Naive thymus-derived CD4-positive, alpha-beta T cell (primary cell): ENCODE measurements at places on chromosomes 1 and 21. TPM values are rescaled to one million over a fixed set of nuclear protein-coding genes. Genes with fewer than 3 reads are reported as not detected.
A peak's percentile ranks its signal among the peaks of the same experiment; 100 is the strongest.

Gene TMEM79
- total RNA-seq, result 7.0 TPM

Gene RHBDL2
- total RNA-seq, result not detected

Gene SLC35F3
- 0.11 TPM for total RNA-seq

Gene CALML6
- not detected in 2 replicates for total RNA-seq

Gene ARTN
- 0.66 TPM for total RNA-seq

Gene SASS6
- 5.7 TPM for total RNA-seq

Gene PLPPR5
- total RNA-seq, result not detected

DNA sequence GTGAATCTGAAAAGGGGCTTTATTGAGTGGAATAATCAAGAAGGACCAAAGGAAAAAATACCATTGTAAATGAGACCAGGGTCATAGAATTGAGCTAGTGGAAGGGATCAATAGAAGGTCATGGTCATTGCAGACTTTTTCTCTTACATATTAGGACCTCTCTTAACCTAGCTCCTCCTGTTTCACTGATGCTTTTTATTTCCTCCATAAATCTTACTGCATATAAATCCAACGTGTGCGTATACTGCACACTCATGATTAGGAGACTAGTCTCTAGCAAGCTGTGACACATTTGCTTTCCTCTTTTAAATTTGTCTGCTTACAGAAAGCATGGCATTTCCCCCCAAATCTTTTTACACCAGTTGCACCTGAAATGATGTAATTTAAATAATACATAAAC lies 179.6 kb upstream of the B3GALT2 start:
- H3K4me3 ChIP-seq, result no peak overlapping the region
- no peaks in the 10 kb centered on the region for H3K27me3 ChIP-seq
- H3K36me3 ChIP-seq, result no peaks in the 10 kb centered on the region
- no peak for DNase-seq

DNA sequence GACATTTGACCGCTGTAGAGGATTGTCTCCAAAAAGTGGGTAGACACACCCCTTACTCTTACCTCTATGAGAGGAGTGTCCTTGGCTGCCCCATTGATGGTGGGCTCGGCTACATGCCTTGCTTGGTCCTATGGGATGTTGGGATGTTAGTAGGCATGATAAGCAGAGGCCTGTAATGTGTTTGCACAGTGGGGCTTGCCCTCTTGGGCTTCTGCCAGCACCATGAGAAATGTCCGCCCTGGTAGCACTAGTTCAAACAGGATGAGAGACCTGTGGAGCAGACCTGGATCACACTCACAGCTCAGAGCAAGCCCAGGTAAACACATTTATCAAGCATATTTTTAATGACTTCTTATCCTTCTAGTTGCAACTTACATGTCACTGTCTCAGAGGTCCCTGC lies 54.2 kb downstream of the SH3GLB1 start:
- no peaks in the 10 kb centered on the region for H3K27me3 ChIP-seq
- DNase-seq, result no peak
- no peaks in the 10 kb centered on the region for H3K36me3 ChIP-seq
- no peaks in the 10 kb centered on the region for H3K4me1 ChIP-seq
- no peak overlapping the region for H3K4me3 ChIP-seq

DNA sequence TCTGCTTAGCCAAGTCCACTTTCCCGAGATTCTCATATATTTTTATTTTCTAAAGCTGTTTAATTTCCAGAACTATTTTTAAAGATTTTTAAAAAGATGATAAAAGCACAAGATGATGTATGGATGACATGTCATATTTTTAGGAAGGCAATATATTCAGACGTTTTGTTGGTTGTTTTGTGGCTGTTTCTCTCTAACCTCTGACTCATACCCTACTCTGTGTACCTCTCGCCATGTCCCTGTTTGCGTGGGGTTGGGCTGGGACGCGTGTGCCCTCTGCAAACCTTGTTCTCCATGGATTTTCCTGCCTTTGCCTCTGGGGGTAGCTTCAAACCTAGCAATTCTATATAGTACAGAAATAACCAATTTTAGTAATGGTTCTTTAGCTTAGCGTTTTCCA lies 132.0 kb downstream of the GALNT2 start:
- no peak for DNase-seq
- H3K27ac ChIP-seq, result no peak overlapping the region
- H3K4me3 ChIP-seq, result no peak overlapping the region

- no peaks in the 10 kb centered on the region for H3K4me1 ChIP-seq
- H3K27ac ChIP-seq, result no peak overlapping the region
- no peaks in the 10 kb centered on the region for H3K27me3 ChIP-seq
Measured at GRCh38 chr1:224724566-224724965, 108.4 kb downstream of the CNIH3 start.

- H3K27me3 ChIP-seq, result no peaks in the 10 kb centered on the region
- H3K27ac ChIP-seq, result no peak overlapping the region
- DNase-seq, result no peak
Measured at GRCh38 chr1:4422504-4423289, 231.7 kb upstream of the AJAP1 start.

- H3K36me3 ChIP-seq, result peaks cover 20% of the 10 kb centered on the region
- no peaks in the 10 kb centered on the region for H3K27me3 ChIP-seq
- H3K27ac ChIP-seq, result no peak overlapping the region
- peaks cover 43% of the 10 kb centered on the region for H3K4me1 ChIP-seq
- H3K4me3 ChIP-seq, result no peak overlapping the region
Measured at GRCh38 chr1:207818971-207819451, 67.2 kb downstream of the CD46 start.

DNA sequence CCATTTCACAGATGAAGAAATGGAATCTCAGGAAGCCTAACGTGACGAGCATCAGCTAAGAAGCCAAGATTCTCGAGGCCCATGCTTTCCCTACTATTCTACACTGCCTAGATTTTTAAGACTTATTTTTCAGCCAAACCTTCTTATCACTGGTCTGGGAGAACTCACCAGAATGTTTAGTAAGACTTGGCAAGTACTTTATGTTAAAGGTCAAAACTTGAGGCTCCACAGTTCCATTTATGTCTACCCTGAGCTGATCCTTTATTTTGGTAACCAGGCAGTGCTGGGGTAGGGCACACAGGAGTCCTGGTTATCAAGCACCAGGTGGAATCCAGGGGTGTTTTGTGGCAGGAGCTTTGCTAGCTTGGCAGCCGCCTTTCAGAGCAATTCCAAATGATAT lies 16.8 kb downstream of the PLXNA2 start:
- no peaks in the 10 kb centered on the region for H3K36me3 ChIP-seq
- H3K27me3 ChIP-seq, result no peaks in the 10 kb centered on the region
- no peak for DNase-seq

GRCh38 chr21:42595283-42596187 lies 57.9 kb upstream of the PDE9A start:
- H3K4me1 ChIP-seq, result no peaks in the 10 kb centered on the region
- H3K27me3 ChIP-seq, result no peaks in the 10 kb centered on the region
- no peak overlapping the region for H3K27ac ChIP-seq
- no peaks in the 10 kb centered on the region for H3K36me3 ChIP-seq
- no peak overlapping the region for H3K4me3 ChIP-seq

DNA sequence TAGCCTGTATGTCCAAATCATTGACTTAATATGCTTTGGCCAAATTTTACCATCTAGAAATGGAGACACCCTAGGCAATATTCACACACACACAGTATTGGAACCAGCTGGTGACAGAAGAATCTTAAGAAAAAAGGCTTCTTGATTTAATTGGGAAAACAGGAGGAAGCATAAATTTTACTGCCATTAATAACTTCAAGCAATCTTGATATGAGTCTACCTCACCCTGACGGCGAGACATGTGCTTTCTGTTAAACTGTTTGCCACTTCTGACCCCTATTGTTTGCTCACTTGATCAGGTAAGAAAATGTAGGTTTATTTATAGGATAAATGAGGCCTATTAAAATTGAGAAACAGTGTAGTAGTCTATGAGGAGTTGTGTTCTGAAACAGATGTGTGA lies 73.2 kb downstream of the KIFAP3 start:
- no peaks in the 10 kb centered on the region for H3K27me3 ChIP-seq
- no peak for DNase-seq
- no peaks in the 10 kb centered on the region for H3K4me1 ChIP-seq
- H3K27ac ChIP-seq, result no peak overlapping the region
- no peak overlapping the region for H3K4me3 ChIP-seq
- no peaks in the 10 kb centered on the region for H3K36me3 ChIP-seq

DNA sequence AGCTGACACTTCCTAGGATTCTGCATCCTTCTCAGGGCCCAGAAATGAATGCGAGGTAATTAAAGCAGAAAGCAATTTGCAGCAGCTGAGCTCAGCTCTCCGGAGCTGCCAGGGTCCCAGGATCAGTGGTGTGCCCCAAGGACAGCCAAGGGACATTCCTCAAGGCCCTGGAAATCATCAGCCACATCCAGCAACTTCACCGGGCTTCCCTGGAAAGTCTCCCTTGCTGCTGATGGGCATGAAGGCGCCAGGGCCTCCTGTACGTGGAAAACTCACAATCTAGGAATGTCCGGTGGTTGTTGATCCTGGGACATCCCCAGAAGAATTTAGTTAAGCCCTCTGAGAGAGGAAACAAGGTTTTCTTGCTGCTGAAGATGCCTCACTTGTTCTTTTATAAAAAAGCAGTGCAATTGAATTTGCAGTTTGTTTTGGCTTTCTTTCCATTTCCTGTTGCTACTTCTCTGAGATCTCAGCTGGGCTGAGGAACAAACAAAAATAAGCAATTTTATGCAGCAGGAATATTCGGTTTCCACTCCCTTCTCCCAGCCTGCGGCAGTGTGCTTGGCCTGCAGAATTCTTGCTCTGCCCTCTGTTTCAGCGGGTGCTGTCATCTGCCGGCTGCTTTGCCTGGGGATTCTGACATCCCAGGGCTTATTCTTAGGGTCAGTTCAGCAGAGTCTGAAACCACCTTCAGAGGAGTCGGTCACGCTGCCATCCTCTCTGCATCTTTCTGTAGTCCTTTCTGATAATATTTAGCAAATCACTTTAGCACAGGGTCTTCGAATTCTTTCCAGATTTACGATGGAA lies 85.9 kb downstream of the TCP10L start:
- peaks cover 2% of the 10 kb centered on the region for H3K36me3 ChIP-seq
- no peaks in the 10 kb centered on the region for H3K4me1 ChIP-seq

- H3K4me1 ChIP-seq, result no peaks in the 10 kb centered on the region
- H3K27me3 ChIP-seq, result no peaks in the 10 kb centered on the region
- DNase-seq, result no peak
- no peak overlapping the region for H3K27ac ChIP-seq
- H3K36me3 ChIP-seq, result no peaks in the 10 kb centered on the region
Measured at GRCh38 chr1:237542525-237543418, 347.9 kb downstream of the ZP4 start.

GRCh38 chr1:80170811-80171485 lies 1164.4 kb upstream of the ADGRL4 start:
- DNase-seq, result no peak
- H3K4me3 ChIP-seq, result no peak overlapping the region
- no peaks in the 10 kb centered on the region for H3K4me1 ChIP-seq
- H3K27me3 ChIP-seq, result no peaks in the 10 kb centered on the region
- no peak overlapping the region for H3K27ac ChIP-seq

DNA sequence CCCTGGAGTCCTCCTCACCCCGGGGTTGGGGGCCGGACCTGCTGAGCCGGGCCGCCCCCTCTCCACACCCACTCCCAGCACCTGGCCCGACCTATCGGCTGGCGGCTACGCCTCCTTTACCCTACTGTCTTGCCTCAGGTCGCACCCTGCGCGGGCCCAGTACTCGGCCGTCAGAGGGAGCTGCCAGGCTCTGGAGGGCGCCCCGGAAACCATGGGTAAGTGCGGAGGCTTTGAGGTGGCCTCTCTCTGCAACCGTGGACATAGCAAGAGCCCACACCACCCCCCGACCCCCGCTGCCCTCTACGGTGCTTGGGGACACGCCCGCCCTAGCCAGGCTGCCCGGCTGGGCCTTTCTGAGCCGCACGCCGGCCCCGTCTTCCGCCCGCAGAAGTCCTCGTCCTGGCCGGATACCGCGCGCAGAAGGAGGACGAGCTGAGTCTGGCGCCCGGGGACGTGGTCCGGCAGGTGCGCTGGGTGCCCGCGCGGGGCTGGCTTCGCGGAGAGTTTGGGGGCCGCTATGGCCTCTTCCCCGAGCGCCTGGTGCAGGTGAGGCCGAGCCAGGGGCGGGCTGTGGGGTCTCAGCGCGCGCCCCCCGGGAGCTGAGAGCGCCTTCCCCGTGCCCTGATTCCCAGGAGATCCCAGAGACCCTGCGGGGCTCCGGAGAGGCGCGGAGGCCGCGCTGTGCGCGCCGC lies at the start of gene SH3D21:
TSS of gene SH3D21 (plus strand) at position 159 of the 692 bp plus-strand sequence. CDS start at position 212, 53 bp downstream.
- peak; percentile 36 for DNase-seq
- H3K36me3 ChIP-seq, result no peaks in the 10 kb centered on the region
- H3K4me3 ChIP-seq, result peak within 1 kb of the TSS; percentile 87

- no peak for DNase-seq
- no peaks in the 10 kb centered on the region for H3K36me3 ChIP-seq
- no peak overlapping the region for H3K4me3 ChIP-seq
- H3K4me1 ChIP-seq, result no peaks in the 10 kb centered on the region
- no peak overlapping the region for H3K27ac ChIP-seq
Measured at GRCh38 chr1:222224636-222225315, 323.1 kb downstream of the HHIPL2 start.

DNA sequence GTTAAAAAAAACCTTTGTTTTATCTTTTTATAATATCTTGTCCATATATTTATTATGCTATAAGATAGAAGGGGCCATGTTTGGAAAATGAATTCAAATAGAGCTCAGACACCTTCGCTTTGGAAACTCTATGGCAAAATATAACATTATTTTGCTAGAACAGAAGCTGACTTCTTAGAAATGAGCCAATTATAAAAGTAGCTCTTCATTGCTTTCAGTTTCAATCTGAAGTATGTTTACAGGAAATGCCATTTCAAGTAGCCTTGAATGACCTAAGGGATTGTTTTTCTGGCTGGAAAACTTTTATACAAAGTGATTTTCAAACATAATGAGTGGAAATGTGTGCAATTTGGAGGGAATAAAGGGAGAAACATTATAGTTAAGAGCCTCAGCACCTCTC lies 37.8 kb upstream of the GBP5 start:
- peak; percentile 24 for DNase-seq
- H3K27me3 ChIP-seq, result no peaks in the 10 kb centered on the region
- H3K4me3 ChIP-seq, result peak overlapping the region; percentile 17
- no peaks in the 10 kb centered on the region for H3K36me3 ChIP-seq
- peaks cover 40% of the 10 kb centered on the region for H3K4me1 ChIP-seq

DNA sequence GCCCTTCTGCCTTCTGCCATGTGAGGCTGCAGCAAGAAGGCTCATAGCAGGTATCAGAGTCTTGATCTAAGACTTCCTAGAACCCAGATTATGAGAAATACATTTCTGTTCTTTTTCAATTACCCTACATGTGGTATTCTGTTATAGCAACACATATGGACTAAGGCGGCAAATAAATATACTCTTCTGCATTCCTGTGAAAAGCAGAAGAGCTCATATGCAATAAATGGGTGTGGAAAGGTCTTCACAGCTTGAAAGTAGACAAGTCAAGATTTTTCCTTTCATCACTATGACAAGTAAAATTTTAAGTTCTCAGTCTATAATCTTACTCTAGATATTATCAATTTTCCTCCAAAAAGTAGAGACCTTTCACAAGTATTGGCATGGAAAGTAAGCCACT lies 36.6 kb downstream of the TNFSF18 start:
- H3K27me3 ChIP-seq, result no peaks in the 10 kb centered on the region
- H3K4me1 ChIP-seq, result no peaks in the 10 kb centered on the region
- DNase-seq, result no peak
- no peak overlapping the region for H3K27ac ChIP-seq

GRCh38 chr1:54819195-54819536 lies 18.0 kb upstream of the TTC22 start:
- DNase-seq, result no peak
- no peaks in the 10 kb centered on the region for H3K4me1 ChIP-seq
- no peak overlapping the region for H3K27ac ChIP-seq
- H3K4me3 ChIP-seq, result no peak overlapping the region
- H3K36me3 ChIP-seq, result no peaks in the 10 kb centered on the region
- H3K27me3 ChIP-seq, result no peaks in the 10 kb centered on the region
